Myocyte (in vitro differentiated cells): ENCODE measurements at places on chromosomes 16 and 17. TPM values are rescaled to one million over a fixed set of nuclear protein-coding genes. Genes with fewer than 3 reads are reported as not detected.

The CDK5R1 gene
- total RNA-seq, result 25.8 and 39.6 TPM in 2 replicates

GRCh38 chr16:25416002-25416401 lies 158.4 kb upstream of the ZKSCAN2 start:
- no peak for DNase-seq

DNA sequence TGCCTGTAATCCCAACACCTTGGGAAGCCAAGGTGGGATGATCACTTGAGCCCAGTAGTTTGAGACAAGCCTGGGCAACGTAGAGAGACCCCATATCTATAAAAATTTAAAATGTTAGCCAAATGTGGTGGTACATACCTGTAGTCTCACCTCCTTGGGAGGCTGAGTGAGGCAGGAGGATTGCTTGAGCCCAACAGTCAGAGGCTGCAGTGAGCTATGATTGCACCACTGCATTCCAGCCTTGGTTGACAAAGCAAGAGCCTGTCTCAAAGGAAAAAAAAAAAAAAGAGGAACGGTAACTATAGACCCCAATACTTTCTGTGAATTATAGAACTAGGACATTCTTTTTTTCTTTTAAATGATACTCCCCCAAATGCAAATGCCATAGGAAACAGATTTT lies 1.8 kb upstream of the TMC5 start:
- DNase-seq, result no peak

- DNase-seq, result no peak
These were observed 6.7 kb upstream of the CMIP start for GRCh38 chr16:81437865-81438264.

DNA sequence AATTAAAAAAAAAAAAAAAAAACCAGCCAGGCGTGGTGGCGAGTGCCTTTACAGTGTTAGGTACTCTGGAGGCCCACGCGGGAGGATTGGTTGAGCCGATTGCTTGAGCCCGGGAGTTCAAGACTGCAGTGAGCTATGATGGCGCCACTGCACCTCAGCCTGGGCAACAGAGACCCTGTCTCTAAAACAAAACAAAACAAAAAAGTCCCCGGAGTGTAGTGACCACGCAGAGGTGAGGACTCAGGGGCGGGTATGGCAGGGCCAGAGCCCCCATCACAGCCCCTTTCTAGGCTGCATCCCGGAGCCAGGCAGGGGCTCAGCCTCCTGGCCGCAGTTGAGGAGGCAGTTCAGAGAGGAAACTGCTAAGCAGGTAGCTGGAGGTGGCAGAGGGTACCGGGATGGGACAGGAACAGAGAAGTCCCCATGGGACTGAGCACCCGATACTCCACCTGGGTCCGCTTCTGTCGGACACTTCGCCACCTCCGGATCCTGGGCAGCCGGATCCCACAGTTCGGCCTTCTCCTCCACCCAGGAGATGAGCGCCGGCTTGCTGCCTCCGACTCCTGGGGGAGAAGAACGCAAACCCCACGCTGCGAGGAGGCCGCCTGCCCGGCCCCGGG lies 800 bp downstream of the ZNF747 start:
- DNase-seq, result peak; percentile 10

DNA sequence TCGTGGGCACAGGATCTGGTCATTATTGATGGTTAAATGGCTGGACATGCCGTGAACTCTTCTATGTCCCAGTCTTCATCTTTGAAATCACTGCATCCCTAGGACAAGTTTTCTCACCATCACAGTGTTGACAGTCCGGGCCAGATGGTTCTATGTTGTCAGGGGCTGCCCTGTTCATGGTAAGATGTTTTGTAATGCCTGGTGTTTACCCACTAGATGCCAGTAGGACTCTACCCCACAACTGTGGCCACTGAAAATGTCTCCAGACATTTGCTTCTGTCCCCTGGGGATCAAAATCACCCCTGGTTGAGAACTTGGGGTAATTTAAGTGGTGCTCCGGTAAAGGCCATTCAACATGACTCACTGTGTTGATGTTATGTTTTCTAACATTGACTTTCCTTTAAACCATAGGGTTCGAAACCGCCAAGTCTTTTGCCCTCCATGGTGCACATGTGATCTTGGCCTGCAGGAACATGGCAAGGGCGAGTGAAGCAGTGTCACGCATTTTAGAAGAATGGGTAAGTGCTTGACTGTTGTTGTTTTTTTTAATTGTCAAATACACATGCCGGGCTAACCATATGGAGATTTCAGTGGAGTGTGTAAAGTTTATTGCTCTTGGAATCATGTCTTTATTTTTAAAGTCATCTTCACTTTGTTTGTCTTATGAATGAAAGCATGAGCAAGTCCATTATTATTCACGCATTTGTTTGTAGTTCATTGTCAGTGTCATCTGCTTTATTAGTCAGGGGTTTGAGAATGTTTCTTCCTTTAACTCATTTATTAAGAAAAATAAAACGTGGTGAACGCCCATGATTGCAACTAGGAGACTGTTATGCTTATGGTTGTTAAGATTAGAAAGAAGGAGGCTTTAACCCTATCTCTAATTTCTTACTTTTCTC lies 64.6 kb downstream of the WWOX start:
- no peak for DNase-seq

DNA sequence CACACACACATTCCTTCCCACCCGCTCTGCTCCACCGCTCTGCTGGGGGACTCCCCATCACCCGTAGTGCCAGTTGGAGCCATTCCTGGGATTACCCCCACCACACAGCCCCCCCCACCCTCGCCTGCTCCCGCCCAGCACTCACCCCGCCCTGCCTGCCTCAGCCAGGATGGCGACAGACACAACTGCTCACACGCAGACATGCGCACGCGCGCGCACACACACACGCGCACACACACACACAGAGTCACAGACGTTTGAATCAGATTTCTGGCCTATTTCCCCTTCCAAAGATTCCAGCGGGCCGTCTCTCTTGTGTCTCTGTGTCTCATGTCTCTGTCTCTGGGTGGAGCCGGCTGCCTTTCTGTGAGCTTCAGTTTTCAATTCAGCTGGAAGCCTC lies 4.4 kb downstream of the CACNA1G start:
- DNase-seq, result peak; percentile 43

- DNase-seq, result peak; percentile 63
These were observed 11.8 kb downstream of the LASP1 start for GRCh38 chr17:38881600-38882191.

- DNase-seq, result no peak
These were observed 3.6 kb downstream of the FAM117A start for GRCh38 chr17:49760296-49760695.

GRCh38 chr16:25143928-25144327 lies 32.4 kb downstream of the LCMT1 start:
- no peak for DNase-seq

- no peak for DNase-seq
These were observed 92.4 kb downstream of the RPGRIP1L start for GRCh38 chr16:53611179-53611696.

- DNase-seq, result no peak
These were observed 1.0 kb downstream of the SRCIN1 start for GRCh38 chr17:38604479-38605403.

GRCh38 chr17:77840513-77841165 lies 117.9 kb upstream of the TNRC6C start:
- no peak for DNase-seq

GRCh38 chr16:62135446-62135845 lies 99.2 kb upstream of the CDH8 start:
- DNase-seq, result no peak
